Aorta (tissue), 5 donors: ENCODE measurements at places on chromosomes 5 and 9. TPM values are rescaled to one million over a fixed set of nuclear protein-coding genes. Genes with fewer than 3 reads are reported as not detected.

Gene TOR4A
- 2.6 TPM for polyA plus RNA-seq

Gene ALDH1A1
- polyA plus RNA-seq = 236 TPM

Gene MORN5
- polyA plus RNA-seq = not detected

Gene TLX3
- polyA plus RNA-seq = not detected

Gene NEUROG1
- not detected for polyA plus RNA-seq

Gene NNT
- polyA plus RNA-seq = 20.4 TPM

Gene ZNF366
- polyA plus RNA-seq = not detected

Gene TMEM215
- polyA plus RNA-seq = not detected

Gene TMCO6
- 2.9 TPM for polyA plus RNA-seq

Gene SLC45A2
- polyA plus RNA-seq = not detected

Gene FYB1
- polyA plus RNA-seq = 0.87 TPM

Gene BTNL8
- polyA plus RNA-seq = not detected

Gene STPG3
- not detected for polyA plus RNA-seq

Gene SLC23A1
- not detected for polyA plus RNA-seq

Gene CRHBP
- not detected for polyA plus RNA-seq

Gene FBP2
- polyA plus RNA-seq = 0.49 TPM

Gene RNF180
- 6.1 TPM for polyA plus RNA-seq

Gene PCA3
- polyA plus RNA-seq = 2.0 TPM

Gene TYRP1
- 2.9 TPM for polyA plus RNA-seq

Gene EGFL7
- 32.0 TPM for polyA plus RNA-seq

Gene PCDHA9
- not detected for polyA plus RNA-seq

Gene SV2C
- not detected for polyA plus RNA-seq

Gene NUTM2F
- polyA plus RNA-seq = not detected

Gene FLT4
- polyA plus RNA-seq = 1.6 TPM

Gene NIM1K
- not detected for polyA plus RNA-seq

Gene GGTA1
- polyA plus RNA-seq = 102 TPM

Gene FAM221B
- polyA plus RNA-seq = 0.13 TPM

Gene LCN9
- not detected for polyA plus RNA-seq

Gene C5orf58
- polyA plus RNA-seq = not detected

Gene KCNN2
- polyA plus RNA-seq = not detected

Gene GTF3C5
- polyA plus RNA-seq = 17.8 TPM

Gene BTNL3
- polyA plus RNA-seq = 6.5 TPM

Gene HDHD3
- 21.7 TPM for polyA plus RNA-seq

Gene ORM2
- polyA plus RNA-seq = not detected

Gene FCN2
- polyA plus RNA-seq = not detected

Gene TRIM36
- 14.1 TPM for polyA plus RNA-seq

Gene MEIKIN
- polyA plus RNA-seq = not detected

Gene CDC14B
- polyA plus RNA-seq = 12.8 TPM

Gene AGXT2
- not detected for polyA plus RNA-seq

Gene IARS1
- 16.5 TPM for polyA plus RNA-seq

Gene SLC36A3
- polyA plus RNA-seq = not detected

Gene TUSC1
- 9.0 TPM for polyA plus RNA-seq

Gene ZDHHC12
- polyA plus RNA-seq = 21.3 TPM

Gene PROB1
- polyA plus RNA-seq = 0.13 TPM

Gene PPP3R2
- polyA plus RNA-seq = not detected

Gene NTNG2
- 0.25 TPM for polyA plus RNA-seq

Gene PHF24
- not detected for polyA plus RNA-seq

Gene DDX4
- polyA plus RNA-seq = not detected

Gene PCDHGA11
- 0.72 TPM for polyA plus RNA-seq

Gene NACC2
- polyA plus RNA-seq = 10.5 TPM
